Mucosa of descending colon (tissue), 3 donors: ENCODE measurements at places on chromosomes 2 and 18.

DNA sequence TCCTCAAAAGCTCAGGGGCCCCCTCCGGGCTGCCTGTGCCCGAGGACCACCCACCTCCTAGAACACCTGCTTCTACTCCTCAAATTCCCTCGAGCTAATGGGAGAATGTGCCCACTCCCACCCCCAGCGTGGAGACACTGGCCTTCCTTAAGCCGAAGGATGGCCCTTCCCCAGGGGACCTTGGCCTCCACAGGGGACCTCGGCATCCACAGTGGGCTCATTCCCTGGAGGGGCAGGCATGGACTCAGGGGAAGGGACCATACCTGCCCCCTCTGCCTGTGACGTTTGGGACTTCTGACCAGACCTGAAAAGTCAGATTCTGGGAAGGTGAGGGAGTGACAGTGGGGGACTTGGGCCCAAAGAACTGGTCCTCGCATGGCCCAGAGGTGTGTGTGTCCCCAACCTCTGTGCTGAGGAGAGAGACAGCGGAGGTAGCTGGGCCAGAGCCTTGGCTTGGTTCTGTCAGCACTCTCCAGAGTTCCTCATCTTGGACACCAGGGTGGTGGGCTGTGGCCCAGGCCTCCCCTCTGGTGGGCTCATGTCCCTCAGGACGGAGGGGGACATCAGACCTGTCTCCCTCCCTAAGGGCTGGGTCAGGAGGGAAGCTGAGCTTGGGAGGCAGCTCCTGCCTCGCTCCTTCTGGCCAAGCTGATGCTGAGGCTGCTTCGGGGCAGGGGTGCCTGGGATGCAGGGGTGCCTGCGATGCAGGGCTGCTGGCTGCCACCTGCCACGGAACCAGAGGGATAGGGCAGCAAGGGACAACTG is 240.4 kb downstream of the HAUS1 start:
- no peak for DNase-seq

GRCh38 chr2:150095361-150096095 is 391.9 kb downstream of the RND3 start:
- no peak for DNase-seq

- DNase-seq, result no peak
Measured at GRCh38 chr2:225737556-225737955, 338.0 kb downstream of the NYAP2 start.

DNA sequence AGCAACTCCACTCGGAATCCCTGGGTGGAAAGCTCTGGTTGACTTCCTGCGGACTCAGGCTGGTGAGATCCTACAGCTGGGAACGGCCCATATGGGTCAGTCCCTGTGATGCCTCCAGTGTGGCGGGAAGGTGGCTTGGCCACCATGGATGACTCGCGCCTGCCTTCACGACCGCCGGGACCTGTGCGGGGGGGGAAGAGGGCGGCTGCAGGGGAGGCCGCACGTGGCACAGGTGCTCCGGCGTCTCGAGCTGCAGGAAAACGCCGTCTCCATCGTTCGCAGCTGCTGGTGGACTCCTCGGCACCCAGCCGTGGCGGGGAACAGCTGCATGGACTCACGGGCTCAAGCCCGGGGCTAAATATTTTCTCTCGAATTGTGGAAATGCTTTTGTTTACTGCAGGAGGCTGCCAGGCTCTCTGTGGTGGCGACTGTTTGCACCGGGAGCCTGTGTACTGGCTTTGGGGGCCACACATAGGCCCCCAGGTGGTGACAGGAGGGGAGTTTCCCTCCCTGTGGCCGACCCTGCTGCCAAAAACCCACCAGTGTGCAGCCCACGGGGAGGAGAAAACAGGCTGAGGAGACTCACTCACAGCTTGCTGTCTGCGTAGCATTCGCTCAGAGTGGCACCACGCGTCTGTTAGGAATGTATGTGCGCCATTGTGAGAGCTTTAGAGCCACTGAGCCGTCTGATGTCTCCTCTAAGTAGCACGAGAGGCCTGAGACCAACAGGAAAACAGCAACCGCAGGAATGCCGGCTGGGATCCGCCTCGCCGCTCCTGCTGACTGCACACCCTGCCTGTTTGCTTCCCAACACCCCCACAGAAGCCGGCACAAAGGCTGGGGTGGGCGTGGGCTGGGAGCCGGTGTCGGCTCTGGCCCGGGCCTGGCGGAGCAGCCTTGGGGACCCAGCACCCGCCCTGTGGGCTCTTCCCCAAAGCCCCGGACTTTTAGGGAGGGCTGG is 89.2 kb downstream of the NFATC1 start:
- DNase-seq, result peak; percentile 42

- no peak for DNase-seq
Measured at GRCh38 chr2:193272011-193272410, 1077.3 kb upstream of the TMEFF2 start.

DNA sequence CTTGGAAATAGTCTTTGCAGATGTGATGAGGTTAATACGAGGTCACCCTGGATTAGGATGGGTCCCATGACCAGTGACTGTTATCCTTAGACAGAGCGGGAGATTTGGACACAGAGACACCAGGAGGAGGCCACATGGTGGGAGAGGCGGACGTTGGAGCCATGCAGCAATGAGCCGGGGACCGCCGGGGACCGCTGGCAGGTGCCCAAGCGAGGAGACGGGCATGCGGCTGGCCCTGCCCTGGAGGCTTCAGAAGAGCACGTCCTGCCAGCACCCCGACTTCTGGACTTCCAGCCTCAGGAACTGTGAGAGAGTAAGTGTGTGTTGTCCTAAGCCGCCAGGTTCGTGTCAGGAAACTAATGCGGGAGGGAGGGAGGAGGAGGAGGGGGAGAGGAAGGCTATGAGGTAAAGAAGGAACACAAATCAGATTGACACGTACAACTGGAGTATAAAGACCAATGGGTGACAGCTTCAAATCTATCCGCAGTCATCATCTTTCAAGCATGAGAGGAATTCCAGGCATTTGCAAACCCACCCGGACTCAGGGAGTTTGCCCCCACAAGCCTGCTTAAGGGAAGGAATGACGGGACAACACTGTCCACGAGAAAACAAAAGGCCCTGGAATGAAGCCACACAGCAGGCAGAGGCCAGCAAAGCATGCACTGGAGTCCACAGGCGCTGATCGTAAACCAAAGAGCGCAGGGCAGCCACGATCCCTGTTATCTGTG is 11.6 kb upstream of the BOK start:
- DNase-seq, result peak; percentile 29

- DNase-seq, result no peak
Measured at GRCh38 chr2:127014630-127015029, 92.3 kb downstream of the BIN1 start.

- no peak for DNase-seq
Measured at GRCh38 chr2:173414823-173415322, 60.2 kb downstream of the CDCA7 start.

DNA sequence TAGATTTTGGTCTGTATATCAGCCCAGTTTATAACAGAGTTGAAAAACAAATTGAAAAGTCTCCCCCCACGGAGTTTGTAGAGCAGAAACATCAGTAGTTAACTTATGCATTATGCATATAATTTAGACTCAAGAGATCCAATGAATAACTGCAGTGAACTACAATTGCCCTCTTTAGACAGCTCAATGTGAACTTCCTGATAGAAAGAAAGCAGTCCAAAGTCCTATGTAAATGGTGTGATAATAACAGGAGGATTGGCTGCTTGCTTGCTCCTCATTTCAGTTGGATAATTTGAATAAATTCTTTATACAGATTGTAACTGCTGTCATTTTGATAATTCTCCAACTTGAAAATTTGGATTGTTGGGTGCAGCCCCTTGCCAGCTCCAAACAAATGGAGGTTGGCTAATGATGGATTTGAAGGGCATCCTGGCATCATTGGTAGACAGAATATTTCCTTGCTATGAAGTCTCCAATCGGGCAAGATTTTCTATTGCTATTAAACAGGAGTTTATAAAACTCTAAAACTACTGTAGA is 297.1 kb downstream of the ASXL3 start:
- no peak for DNase-seq

DNA sequence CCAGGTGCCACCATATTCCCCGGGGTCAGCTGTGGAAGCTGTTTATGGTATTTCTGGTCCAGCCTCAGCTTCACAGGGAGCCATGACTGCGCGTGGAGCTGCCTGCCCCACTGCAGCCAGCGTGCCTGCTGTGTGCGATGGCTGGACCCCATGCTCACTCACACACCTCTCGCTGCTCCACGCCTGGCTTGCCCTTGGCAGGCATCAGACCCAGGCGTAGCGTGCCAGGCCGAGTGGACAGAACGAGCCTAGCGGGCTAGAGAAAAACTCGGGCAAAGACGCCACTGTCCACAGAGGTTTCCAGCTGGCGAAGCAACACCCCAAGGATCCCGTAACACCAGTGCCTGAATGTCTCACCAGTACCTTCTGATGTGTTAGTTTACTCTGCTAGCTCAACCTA is 42.9 kb upstream of the PEX13 start:
- no peak for DNase-seq

DNA sequence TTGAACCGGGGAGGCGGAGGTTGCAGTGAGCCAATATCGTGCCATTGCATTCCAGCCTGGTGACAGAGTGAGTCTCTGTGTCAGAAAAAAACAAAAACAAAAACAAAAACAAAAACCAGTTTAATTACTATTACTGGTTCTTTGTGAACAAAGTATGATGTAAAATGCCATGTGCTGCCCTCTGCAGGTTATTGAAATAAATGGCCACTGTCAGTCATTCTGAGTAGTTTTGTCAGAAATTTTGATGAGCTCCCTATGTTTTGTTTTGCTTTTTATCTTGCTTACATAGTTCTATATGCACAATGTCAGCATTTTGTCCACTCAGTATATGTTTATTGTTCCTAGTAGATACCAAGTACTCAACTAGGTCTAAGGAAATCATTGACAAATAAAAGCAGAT is 423.6 kb upstream of the CHST9 start:
- peak; percentile 6 for DNase-seq

DNA sequence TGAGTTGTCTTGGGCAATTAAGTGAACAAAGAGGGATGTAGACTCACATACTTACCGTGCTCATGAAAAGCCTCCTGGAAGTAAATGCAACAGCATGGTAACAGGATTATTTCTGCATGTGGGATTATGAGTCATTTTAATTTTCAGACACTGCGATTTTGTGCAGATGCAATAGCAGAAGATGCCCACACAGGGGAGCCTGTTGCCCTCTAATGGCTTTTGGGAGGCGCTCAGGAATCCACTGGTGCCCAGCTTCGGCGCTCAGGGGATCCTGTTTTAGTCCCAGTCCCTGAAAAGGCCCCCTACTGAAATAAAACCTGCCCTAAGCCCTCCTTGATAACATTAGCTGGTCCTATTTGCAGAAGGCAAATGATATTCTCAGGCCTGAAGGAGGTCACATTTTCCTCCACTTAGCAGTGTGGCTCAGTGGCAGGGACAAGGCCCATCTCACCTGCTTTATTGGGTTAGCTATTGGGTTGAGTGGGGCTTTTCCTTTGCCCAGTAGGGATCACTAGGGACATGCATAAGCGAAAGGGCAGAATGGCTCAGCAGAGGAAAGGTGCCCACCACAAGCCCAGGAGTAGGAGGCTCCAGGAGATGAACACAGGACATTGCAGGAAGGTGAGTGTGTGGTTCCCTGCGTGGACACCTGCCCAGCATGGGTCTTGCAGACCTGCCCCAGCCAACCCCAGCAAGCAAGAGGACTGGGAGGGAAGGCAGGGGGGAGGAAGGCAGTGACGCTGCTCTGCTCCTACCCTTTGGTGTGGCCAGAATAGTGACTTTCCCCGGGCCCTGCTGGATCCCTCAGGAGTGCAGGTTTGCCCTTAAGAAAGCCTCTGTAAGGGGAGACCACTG is 26.5 kb upstream of the KCNS3 start:
- no peak for DNase-seq

GRCh38 chr2:105391058-105391627 is 7.7 kb downstream of the FHL2 start:
- DNase-seq, result no peak

GRCh38 chr2:46564350-46564749 is 85.0 kb downstream of the TMEM247 start:
- DNase-seq, result no peak
